ENCODE measurements at places on chromosomes 7 and 10.

DNA sequence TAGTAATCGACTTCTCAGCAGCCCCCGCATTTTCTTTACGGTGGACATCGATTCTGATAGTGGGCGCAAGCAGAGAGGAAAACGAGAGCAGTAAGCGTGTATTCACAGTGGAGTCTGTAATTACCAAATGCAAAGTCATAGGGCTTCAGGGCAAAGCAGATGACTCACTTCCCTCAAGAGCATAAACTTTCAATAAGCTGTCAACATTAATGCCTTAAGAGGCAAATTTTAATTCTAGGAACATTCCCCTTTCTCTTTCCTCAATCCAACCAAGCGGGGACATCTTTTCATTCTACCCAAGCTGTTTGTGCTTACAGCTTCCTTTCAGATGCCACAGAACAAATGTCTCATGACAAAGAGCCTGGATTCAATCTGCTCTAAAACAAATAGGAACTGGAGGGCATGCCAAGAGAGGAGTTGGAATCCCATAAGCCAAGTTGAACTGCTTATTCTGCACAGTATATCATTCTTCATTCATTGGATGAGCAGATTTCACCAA is 48.6 kb downstream of the MALSU1 start:
- no peak for DNase-seq

GRCh38 chr7:130397758-130398073 is 17.4 kb downstream of the CPA1 start:
- DNase-seq = no peak

DNA sequence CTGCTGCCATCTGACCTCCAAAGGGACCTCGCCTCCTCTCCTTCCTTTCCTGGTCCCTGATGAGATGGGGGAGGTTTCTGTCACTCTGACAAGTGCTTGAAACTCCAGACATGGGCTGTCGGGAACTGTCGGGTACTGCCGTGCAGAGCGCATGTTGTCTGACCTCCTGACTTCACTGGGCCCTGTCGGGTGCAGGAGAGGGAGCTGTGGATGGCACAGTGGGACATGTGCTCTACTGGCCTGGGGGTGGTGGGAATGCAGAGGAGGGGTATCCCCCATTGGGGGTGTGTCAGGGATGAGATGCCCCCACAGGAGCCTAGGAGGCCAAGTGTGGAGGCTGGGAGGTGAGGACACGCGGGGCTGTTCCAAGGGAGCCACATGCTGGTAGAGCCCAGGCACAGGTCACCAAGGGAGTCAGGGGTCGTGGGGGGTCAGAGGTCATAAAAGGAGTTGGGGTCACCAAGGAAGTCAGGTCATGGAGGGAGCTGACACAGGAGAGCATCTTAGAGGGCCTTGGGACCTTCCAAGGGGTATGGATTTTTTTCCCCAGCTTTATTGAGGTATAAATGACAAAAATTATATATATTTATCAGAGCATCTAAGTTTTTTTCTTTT is 30.9 kb downstream of the TMEM120A start:
- DNase-seq = no peak

GRCh38 chr7:8817448-8818036 is 384.1 kb downstream of the NXPH1 start:
- no peak for DNase-seq

GRCh38 chr10:2280713-2281300 is 543.5 kb upstream of the ADARB2 start:
- no peak for DNase-seq

DNA sequence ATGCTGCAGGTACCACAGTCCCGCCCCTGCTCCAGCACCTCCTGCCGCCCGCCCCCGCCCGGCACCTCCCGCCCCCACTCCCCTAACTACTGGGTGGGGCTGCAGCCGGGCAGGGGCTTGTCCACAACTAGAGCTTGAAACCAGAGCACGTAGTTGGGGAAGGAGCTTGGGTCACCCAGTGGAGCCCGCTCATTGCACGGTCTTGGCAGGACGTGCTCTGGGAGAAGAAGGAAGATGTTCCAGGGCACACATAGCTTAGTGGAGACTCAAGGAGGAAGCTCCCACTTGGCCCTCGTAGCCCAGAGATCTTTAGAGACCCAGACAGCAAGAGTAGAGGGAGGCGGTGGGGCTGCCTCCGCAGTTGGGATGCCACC is 692 bp downstream of the IGFBP1 start:
- no peak for DNase-seq

GRCh38 chr10:61545170-61545569 is 92.0 kb upstream of the TMEM26 start:
- DNase-seq = no peak

GRCh38 chr10:70982443-70982842 is 94.1 kb upstream of the PCBD1 start:
- DNase-seq = no peak
